ENCODE measurements at places on chromosomes 5 and 9.

DNA sequence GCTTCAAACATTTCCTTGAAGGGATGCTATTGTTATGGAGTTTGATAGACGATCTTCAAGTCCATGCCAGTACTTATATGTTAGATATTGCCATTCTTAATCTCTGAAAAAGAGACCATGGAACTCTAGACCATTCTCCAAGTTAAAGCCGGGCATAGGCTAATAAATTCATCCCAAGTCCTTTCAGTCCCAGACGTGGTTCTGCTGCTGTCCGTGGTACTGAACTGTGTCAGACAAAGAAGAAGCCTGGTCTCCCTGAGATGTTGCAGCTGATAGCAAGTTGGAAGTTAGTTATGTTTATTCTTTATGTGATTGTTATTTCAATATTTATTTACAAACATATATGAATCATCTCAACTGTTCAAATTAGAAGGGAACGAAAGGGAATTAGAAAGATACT lies 158.7 kb downstream of the NMUR2 start:
- DNase-seq, result no peak

- DNase-seq, result no peak
Observed at GRCh38 chr9:106869458-106869857, 6.5 kb downstream of the ZNF462 start.

DNA sequence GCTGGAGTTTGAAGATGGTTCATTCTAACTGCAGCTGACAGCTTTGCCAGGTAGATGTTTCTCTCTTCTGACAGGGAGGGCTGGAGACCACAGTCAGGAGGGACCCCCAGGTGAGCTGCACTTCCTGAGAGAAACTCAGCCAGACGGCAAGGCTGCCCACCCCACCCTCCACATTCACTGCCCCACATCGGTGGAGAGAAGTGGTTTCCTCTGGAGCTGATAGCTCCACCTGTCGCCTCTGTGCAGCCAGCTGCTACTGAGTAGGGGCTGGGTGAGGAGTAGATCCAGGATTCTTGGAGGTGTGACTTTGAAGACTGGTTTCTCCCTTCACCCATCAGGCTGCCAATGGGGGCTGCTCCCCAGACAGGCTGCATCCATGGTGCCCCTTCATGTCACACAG lies 175.0 kb downstream of the CARTPT start:
- DNase-seq, result no peak

- no peak for DNase-seq
Observed at GRCh38 chr9:12930906-12931305, 156.1 kb downstream of the LURAP1L start.

DNA sequence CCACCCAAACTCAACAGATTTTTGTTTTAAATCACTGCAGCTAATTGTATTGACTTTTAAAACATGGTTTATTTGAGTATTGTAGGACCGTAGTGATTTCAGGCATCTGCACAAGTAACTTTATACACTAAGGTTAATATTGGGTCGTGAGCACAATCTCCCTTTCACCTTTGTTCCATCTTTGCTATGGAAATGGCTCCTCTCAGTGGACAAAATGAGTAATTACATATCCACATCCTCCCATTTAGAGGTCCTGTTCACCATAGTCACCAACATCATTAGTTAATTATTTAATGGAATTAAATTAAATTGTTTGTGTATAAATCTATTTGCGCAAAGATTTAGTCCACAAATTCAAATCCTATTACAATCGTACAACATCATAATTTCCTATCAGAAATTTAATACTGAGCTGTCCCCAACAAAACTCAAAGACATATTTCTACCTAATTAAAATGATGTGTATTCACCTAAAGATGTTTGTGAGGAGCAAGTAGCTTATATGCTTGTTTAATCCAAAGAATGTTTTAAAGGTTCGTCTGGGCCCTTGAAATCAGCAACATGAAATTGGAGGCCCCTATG lies 173.0 kb upstream of the DAPK1 start:
- DNase-seq, result no peak

DNA sequence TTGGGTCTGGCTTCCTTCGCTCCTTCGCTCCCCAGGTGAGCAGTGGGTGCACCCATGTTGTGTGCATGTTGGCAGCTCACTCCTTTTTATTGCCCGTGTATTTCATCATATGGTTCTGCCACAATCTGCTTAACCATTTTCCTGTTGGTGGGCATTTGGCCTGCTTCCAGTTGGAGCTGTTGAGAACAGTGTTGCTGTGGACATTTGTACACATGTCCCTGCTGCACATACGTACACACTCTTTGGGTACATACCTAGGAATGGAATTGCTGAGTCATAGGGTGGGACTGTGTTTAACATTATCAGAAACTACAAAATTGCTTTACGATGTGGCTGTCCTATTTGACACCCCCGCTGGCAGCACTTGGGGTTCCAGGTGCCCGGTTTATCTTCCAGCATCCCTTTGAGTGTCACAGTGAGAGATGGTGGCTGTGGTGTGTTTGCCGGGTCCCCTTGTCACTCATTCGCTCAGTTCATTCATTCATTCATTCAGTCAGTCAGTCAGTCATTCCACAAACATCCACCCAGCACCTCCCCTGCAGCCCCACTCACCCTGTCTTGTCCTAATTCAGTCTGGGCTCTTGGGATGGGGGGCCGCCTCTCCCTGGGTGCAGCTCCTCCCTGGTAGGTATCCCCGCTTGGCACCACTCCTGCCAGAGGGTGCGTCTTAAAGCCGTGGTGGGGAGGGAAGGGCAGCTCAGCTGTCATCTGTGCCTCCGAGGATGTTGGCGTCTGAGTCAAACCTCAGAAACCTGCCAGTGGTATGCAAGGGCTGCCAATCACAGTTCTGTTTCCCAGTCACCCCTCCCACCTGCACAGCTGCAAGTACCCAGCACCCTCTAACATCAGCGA lies 7.9 kb upstream of the FIBCD1 start:
- DNase-seq, result no peak

DNA sequence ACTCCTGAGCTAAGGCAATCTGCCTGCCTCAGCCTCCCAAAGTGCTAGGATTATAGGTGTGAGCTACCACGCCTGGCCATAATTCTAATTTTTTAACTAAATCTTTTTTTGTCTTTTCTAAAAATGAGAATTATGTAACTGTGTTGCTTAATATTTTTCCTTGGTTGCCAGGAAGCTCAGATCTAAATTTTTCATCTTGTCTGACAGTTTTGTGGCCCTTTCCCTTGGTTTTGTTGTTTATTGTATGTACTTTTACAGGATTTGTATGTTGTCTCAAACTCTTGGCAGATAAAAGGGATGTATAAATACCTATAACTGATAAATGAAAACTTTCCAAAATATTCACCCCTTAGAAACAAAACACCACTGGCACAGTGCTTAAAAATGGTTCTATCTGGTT lies 88.2 kb upstream of the KLF9 start:
- DNase-seq, result no peak

GRCh38 chr5:6493681-6494454 lies 45.2 kb downstream of the UBE2QL1 start:
- DNase-seq, result no peak

DNA sequence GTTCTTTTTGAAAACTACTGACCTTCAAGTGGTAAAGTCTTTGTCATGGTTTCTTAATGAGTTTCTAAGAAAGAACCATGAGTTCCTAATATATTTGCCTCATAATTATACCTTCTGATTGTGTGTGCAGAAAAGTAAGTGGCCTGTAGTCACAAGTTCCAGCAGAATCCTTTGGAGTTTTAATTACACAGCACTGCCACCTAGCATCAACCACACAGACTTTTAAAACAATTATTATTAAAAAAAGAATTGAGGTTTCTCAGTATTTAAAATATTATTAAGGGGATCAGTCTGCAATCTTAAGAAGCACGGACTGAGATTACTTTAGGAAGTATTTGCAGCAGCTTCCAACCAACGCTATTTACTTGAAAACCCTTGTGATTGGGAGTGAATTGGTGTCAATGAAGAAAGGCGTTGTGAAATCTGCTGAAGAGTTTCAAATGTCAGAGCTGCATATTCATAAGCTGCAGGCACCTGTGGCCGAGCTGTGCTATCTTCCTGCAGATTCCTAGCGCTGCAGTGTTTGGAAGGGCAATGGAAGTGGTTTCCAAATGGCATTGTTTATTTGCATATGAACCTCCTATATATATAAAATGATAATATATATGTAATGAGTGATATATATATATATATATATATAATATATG lies 1074.2 kb upstream of the WWC1 start:
- no peak for DNase-seq

GRCh38 chr5:54794135-54794975 lies 191.0 kb downstream of the ESM1 start:
- DNase-seq, result peak; percentile 4

- no peak for DNase-seq
Observed at GRCh38 chr5:157650991-157651611, 1.1 kb downstream of the SOX30 start.

DNA sequence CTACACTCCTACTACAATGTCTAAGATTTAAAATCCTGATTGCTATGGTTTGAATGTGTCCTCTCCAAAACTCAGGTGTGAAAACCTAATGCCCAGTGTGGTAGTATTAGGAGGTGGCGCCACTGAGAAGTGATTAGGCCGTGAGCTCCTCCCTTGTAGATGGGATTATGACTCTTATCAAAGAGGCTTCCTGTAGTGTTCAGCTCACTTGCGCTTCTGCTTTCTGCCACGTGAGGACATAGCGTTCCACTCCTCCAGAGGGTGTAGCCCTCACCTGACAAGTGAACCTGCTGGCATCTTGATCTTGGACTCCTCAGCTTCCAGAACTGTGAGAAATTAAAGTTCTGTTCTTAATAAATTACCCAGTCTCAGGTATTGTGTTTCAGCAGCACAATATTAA lies 33.0 kb upstream of the WHRN start:
- DNase-seq, result no peak

DNA sequence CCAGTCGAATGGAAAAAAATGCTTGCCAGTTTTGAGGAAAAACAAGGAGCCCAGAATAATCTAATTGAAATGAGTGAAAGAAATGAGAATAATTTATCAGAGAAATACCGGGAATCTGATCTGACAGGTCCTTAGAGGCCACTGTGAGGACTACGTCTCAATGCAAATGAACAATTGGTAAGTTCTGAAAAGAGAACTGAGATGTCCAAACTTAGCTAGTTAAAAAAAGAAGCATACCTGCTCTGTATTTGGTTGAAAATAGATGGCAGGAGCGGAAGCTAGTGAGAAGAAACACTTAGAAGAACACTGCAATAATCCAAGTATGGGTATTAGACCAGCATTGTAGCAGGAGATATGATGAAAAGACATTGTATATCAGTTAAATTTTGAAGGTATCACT lies 161.2 kb downstream of the CDH9 start:
- DNase-seq, result no peak

DNA sequence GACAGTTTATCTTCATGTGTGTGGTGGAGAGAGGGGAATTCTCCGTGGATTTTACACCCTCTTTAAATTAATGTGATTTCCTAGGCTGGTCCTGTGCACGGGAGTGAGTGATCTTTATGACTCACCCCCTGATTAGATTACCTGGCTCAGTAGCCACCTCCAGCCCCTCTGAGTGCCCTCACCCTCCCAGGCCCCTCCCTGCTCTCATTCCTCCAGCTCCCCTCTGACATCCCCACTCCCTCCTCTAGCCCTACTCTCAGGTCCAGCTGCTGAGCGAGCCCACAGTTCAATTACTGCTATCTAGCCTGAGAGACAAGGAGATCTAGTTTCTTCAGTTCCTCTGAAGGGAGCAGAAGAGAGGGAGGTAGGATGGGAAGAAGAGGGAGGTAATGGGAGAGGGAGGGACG lies 61.8 kb upstream of the ARAP3 start:
- DNase-seq, result no peak

GRCh38 chr9:90770927-90771326 lies 30.7 kb upstream of the SYK start:
- no peak for DNase-seq

DNA sequence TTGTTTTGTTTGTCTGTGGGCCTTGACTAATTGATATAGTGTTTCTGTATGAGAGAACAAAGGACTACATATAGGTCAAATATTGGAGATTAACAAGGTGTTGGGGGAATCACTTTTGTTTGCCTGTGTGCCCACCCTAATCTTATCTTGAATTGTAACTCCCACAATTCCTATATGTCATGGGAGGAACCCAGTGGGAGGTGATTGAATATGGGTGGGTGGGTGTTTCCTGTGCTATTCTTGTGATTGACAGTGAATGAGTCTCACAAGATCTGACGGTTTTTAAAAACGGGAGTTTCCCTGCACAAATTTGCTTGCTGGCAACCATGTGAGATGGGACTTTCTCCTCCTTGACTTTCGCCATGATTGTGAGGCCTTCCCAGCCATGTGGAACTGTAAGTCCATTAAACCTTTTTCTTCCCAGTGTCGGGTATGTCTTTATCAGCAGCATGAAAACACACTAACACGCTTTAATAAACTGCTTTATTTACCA lies 64.9 kb upstream of the HSPB3 start:
- DNase-seq, result no peak

DNA sequence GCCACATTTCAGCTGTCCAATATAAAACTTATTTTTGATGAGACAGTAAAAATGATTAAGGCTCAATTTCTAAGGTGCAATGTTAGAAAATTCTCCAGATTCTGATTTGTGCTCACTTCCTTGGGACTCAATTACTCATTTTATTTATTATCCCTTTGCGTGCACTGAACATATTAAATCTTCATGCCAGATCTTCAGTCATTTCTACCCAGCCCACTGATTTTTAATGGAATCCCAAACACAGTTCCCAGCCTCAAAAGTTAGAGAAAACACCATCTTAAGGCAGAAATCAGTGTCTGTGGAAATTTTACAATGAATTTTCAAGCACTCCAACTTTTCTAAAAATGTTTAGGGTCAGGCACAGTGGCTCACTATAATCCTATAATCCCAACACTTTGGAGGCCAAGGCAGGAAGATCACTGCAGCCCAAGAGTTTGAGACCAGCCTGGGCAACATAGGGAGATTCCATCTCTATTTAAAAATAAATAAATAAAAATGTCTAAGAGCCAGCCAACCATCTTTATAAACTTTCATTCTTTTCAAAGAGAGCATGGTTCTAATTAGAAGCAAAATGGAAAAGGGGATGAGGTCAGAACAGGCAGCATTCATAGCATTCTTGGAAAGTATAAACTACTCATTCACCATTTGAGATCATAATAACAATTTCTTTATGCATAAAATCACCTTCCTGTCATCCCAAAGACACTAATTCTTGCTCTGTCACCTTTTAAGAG lies 53.7 kb downstream of the TLE1 start:
- DNase-seq, result no peak

DNA sequence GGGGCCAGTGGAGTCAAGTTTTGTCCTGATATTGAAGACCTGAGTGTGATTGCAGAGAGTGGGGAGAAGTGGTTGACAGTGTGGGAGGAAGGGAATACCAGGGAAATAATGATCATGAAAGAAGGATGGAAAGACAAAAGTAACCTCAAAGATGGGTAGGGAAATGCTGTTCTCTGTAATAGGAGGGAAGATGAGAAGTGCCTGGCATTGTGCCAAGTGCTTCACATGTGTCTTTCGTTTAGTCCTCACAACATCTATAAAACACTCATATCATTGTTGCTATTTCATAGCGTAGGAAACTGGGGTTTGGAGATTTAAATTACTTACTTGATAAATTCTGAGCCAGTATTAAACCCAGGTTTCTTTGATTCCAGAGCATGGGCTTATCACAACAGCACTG lies 472.3 kb downstream of the LRRC70 start:
- no peak for DNase-seq

- DNase-seq, result no peak
Observed at GRCh38 chr5:136382071-136382470, 16.7 kb upstream of the TRPC7 start.
